ENCODE measurements at places on chromosomes 11 and 22.

GRCh38 chr11:118789501-118790356, 1.2 kb downstream of the DDX6 start:
- DNase-seq: peak; percentile 10

GRCh38 chr11:69122630-69123431, 32.9 kb upstream of the SMIM38 start:
- peak; percentile 88 for DNase-seq

GRCh38 chr11:132610216-132610615, 922.1 kb downstream of the OPCML start:
- DNase-seq: no peak

- no peak for DNase-seq
Observed at GRCh38 chr22:49292909-49293308, 534.8 kb downstream of the BRD1 start.

GRCh38 chr11:12775955-12776354, 101.7 kb downstream of the TEAD1 start:
- no peak for DNase-seq

GRCh38 chr11:11735586-11735985, 106.2 kb upstream of the USP47 start:
- no peak for DNase-seq

DNA sequence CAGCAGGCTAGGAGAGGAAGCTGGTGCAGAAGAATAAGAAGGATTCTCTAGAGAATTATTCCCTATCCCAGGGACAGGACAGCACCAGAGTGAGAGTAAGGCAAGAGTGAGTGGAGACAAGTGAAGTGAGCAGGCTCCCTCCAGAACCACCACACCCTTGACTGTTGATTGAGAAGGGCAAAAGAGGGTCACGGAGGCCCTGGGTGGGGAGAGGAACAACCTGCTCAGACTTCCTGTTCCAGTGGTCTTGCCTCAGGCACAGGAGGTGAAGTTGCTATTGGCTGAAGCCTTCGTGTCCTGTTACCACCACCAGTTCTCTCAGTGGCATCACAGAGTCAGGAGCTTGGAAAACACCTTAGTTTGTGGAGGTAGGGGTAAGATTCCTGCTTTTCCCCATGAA, 51.7 kb upstream of the CCDC89 start:
- DNase-seq: no peak

GRCh38 chr11:35166369-35167360, 27.7 kb downstream of the CD44 start:
- no peak for DNase-seq

GRCh38 chr11:65423516-65424204, 1.1 kb downstream of the NEAT1 start:
- no peak for DNase-seq

DNA sequence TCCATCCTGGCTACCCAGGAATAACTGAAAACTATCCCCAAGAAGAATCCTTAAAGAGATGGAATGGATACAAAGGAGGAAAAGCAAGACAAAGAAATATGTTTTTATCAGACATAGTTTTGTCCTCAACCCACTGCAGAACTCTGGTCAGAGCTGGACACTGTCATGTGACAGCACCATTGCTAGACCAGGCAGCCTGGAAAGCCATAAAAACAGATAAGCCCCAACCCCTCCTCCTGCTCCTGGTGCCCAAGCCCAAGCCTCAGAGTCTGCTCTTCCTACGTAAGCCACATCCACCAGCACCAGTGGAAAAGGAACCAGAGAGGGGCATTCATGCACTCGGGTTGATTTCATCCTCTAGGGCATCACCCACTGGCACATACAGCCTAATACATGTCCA, 116.9 kb downstream of the TRIM29 start:
- no peak for DNase-seq

DNA sequence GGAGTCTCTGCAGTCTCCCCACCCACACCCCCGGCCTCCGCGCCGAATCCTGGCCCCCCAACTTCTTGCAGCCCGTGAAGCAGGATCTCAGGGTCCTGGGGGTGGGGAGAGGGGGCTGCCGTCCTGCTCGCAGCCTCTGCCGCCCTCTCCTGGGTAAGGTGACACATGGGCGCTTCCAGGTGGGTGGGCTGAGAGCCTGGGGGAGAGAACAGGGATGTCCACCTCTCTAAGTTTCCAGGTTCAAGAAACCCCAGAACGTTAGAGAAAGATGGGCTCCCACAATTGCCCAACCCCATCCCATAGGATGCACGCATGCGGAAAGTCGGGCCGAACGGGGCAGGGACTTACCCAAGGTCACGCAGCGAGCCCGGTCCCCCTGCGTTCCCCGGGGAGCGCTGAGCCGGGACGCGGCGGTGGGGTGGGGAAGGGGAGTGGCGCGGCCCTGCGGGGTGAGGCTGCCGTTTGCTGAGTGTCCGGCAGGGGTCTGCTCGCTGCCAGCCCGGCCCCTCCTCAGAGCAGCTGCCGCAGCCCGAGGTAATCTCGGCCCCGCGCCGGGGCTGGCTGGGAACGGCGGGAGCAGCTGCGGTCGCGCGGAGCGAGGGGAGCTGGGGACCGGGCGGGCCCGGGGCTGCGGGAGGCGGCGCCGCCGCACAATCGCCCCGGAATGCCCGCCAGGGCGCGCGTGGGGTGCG, 705 bp upstream of the CAPN1 start:
- DNase-seq: no peak

DNA sequence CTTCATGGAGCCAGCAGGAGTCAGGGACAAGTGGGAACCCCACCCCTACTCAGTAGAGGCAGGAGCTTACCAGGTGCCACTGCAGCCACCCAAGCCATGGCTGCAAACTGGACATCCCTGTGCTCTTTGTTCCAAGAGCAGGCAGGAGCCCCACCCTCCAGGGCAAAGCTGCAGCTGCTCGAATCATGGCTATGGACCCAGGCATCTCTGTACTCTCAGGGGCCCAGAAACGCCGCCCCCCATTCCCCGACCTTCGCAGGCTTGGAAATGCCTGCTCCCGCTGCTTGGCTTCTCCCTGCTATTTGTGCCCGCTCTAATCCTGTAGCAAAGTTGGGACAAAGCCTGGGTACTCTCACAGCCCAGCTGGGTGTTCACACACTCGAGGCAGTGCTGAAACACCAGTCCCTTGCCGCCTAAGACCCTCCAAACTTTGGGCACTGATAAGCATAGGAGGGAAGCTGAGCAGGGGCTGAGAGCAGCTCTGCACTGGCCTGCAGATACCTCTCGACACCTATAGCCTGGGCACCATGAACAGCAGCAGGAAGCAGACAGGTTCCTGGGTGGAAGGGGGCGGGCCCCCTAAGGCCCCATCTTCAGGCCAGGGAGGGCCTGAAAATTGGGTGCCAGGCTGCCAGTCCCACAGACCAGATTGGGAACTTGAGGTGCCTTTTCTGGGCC, 402.4 kb downstream of the LRRC4C start:
- no peak for DNase-seq

DNA sequence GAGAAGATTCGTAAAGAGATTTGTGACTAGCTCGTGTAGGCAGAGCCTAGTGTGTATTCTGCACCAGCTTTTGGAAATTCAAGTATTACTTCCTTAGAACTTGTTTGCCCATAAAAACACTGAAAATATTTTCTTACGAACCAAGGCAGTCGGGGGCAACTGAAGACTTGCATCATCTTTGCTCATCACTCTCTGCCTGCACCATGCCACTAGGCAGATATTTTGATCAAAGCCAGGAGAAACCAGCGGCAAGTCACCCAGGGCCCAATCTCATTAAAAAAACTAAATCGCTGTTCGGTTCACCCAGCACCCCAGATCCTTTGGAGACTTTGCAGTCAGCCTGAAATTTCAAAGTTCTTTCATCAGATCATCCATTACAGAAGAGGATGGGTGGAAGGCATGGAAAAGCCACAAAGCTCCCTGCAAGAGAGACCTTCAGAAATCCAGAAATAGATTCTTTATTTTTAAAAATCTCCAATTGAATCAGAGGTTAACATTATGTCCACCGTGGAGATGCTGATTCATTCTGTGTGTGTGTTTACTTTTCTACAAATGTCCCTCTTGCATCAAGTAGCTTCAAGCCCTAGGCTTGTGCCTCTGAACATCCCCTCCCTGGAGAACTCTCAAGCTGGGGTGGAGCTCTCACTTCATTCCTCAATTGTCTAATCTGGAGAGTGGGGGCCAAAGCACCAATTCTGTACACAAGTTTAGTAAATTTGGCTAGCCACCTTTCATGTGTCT, 78.4 kb downstream of the ETS1 start:
- DNase-seq: no peak

GRCh38 chr11:76747153-76747914, 35.8 kb upstream of the TSKU start:
- DNase-seq: no peak
